ENCODE measurements at places on chromosomes 11 and 22.

- no peak for DNase-seq
These were observed 11.5 kb downstream of the YPEL4 start for GRCh38 chr11:57638005-57638781.

DNA sequence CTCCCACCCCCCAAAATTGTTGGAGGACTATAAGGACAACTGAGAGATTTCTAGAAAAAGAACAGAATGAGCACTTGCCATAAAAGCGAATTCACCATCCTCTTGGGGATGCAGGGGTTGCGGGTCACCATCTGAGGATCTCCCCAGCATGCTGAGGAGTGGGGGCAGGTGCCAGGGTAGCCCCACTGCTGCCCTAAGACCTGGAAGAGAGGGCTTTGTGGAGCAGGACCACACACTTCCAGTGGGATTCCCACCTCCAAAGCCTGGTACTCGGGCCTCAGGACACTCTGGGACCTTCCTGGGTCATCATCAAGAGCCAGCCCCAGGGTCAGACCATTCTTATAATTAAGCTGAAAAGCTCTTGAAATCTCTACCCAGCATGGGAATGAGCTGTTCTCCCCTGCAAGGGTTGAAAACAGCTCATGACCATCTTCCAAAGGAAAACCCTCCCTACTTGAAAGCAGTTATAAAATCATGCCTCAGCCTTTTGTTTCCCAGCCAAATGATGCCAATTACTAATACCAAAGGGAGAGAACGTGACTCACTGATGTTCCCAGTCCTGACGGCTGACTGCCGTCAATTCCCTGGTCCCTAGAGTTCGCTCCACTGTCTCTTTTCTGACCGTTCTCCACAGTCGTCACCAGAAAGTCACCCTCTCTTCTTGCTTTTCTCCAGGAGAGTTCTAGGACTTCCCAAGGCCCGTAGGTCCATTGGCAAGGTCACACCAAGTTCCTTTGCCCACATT is 76.8 kb upstream of the CREB3L1 start:
- DNase-seq: no peak

DNA sequence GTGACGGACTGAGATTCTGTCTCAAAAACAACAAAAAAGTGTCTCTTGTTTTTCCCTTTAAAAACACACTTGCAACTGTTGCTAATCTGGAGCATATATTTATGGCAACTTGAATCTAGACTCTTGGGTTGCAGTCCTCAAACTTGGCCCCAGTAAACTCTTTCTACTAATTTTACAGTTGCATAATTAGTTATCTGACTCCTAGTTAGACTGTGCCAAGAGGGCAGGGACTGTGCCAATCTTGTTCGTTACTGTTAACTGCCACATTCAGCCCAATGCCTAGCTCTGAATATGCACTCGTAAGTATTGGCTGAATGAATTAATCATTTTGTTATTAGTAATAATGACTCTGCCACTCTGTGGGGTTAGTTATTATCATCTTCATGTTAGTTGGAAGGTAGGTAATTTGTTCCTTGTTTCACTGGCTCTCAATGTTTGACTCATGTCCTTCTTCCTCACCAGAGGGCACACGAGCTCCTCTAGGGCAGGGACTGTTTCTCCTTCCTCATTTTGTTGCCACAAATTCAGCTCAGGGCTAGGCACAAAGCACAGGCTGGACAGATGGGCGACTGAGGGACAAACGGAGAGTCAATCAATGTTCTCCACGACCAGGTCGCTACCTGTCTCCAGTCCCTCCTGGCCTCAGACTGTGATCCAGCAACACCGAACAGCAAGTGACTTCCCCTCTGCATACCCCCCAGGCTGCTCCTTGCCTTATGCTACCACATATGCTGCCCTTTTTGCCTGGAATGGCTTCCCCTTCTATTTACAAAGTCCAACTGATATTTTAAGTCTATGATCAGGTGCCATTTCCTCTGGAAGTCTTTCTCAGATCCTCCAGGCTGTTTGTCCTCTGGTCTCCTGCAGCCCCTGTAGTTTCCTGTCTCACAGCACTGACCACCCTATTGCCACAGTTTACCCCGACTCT is 9.0 kb downstream of the CLPB start:
- DNase-seq: no peak

GRCh38 chr11:128047026-128047425 is 540.3 kb downstream of the ETS1 start:
- DNase-seq: no peak

All from CD4-positive, alpha-beta memory T cell (primary cell).